ENCODE measurements at places on chromosomes 12 and 14.

DNA sequence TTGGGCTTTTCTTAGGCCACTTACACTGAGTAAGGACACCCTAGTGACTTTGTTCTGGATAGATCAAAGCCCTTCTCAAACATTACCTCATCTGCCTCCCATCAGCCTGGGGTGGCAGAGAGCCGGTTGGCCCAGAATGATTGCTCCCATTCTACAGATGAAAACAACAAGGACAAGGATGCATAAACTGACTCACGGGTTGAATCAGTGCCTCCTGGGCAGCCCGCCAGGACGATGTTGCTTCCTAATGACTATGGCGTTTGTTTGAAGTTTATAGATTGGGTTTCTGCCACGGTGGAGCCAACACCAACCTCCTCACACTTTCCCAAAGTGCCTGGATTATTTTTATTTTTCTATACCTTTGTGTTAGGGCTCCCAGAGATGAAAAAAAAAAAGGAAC, 3.6 kb upstream of the VRK1 start:
- DNase-seq: no peak

DNA sequence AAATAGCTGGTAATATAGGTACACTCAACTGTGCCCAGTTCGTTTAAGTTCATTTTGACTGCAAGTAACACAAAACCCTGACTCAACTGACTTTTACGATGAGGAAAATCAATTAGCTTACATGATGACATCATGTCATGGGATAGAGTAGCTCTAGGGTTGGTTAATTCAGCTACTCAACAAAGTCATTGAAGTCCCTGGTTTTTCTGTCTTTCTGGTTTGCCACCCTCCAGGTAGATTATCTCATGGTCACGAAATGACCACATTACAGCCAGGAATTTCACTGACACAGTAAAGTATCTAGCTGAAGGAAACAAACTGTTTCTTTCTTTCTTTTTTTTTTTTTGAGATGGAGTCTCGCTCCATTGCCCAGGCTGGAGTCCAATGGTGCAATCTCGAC, 68.5 kb upstream of the FUT8 start:
- DNase-seq: no peak

GRCh38 chr12:132495629-132496357, 5.8 kb downstream of the FBRSL1 start:
- DNase-seq: no peak

DNA sequence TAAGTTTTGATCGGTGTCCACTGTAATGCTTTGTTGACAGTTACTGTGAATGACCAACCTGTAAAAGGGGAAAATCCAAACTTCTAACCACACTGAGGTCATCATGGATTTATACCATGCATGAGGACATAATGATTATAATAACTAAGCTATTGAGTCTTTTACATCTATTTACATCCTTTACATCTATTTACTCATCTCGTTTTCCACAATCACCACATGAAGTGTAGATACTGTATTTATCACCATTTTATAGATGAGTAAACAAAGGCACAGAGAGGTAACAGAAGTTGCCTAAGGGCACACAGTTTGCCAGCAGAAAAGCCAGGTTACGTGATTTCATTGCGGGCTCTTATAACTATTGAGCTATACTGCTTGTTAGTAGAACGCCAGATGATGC, 27.9 kb upstream of the EID3 start:
- no peak for DNase-seq

- DNase-seq: no peak
These were observed 56.5 kb upstream of the PAWR start for GRCh38 chr12:79747274-79747673.
